ENCODE measurements at places on chromosomes 3 and 15. TPM values are rescaled to one million over a fixed set of nuclear protein-coding genes. Genes with fewer than 3 reads are reported as not detected.

GRCh38 chr15:66505818-66506217 lies 692 bp downstream of the ZWILCH start:
- no peak for DNase-seq

DNA sequence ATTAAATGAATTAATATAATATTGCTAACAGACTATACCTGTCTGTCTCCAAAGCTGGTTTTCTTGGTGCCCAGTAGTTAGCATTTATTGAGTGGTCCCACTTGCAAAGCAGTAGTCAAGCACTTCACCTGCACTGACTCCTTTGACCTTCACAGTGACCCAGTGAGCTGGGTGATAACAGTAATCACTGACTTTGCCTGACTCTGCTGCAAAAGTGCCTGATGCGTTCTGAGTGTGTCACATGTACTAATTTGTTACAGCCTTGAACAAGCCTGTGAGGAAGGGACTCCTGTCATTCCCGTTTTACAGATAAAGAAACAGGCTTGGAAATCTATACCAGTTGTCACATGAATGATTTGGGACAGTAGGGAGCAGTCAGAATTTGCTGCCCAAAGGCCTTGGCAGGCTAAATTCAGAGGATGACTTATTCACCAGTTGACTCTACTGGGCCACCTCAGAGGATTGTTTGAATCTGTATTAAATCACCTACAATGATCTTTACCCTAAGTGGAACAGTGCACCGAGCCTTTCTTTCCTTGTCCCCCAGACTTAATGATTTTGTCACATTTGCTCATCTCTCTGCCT lies 116.6 kb upstream of the PLXNA1 start:
- no peak for DNase-seq

DNA sequence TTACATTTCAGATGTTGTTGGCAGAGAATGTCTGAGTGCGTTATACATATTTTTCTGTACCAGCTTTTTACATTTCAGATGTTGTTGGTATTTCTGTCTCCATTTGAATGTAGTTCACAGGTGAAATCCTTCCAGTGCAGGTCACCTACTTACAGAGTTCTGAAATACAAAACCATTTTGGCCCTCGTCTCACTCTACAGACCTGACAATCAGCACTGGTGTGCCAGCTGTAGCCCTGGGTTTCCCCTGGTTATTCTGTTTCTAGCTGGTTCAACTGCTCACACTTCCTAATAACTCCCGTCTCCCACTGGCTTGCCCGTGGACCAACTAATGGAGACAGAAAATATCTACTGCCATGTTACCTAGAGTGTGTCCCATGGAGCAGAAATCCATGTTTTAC lies 87.5 kb upstream of the CDIN1 start:
- DNase-seq = no peak

GRCh38 chr3:4245671-4246070 lies 57.5 kb upstream of the SETMAR start:
- DNase-seq = no peak

- no peak for DNase-seq
Observed at GRCh38 chr3:107797586-107797985, 274.8 kb downstream of the BBX start.

GRCh38 chr15:37652646-37653417 lies 281.6 kb upstream of the TMCO5A start:
- DNase-seq = no peak

DNA sequence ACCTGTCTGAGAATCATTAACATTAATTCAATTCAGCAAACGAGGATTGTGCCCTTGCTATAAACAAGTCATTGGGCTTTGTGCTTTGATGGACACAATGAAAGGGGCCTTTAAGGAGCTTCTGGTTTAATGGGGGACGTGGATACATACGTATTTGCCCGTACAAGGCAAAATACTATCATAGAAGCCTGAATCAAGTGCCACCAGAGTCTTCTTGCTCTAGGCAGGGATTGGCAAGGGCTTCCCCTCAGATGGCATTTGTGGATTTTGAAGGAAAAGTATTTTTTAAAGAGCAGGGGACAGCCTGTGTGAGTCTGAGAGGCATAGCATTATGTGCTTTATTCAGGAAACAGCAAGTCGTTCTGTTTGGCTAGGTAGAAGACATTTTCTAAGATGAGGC lies 83.7 kb upstream of the NEDD4 start:
- no peak for DNase-seq

CPLX3 gene
- polyA plus RNA-seq = not detected

BSN gene
- 0.77 TPM for polyA plus RNA-seq

CRTAP gene
- polyA plus RNA-seq = 235 TPM

GRCh38 chr3:14568269-14568668 lies 28.1 kb upstream of the GRIP2 start:
- DNase-seq = no peak

ZBED2 gene
- not detected for polyA plus RNA-seq

DNA sequence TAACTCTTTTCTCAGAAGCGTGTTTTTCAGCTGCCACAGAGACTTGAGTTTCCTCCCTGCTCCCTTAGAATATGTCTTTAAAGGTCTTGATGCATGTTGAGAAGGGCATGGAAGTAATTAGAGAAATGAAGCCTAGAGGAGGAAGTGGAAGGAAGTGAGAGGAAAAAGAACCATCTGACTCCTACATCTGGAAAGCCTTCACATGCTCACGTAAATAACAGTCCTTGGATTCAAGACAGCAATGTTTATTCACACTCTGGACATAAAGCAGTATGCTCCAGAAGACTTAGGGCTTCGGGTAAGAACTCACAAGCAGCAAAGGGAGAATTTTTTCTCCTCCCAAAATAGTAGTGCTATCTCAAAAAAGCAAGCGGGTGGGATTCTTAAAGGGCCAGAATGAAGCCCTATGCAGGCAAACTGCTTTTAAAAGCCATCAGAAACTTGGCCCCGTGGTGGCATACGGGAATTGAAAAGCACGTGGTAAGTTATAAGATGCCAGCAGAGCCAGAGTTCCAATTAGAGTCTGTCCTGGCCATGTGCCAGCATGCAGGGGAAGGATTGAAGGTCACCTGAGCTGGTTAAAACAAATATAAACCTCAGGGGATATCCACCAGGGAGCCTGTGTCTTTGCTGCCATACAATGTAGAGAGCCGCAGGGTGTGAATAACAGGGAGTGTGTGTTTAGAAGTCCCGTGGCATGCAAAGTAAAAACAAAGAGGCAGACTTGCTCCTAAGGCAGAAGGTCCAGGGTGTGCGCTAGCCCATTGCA lies 380.8 kb upstream of the NDN start:
- DNase-seq = peak; percentile 11

DNA sequence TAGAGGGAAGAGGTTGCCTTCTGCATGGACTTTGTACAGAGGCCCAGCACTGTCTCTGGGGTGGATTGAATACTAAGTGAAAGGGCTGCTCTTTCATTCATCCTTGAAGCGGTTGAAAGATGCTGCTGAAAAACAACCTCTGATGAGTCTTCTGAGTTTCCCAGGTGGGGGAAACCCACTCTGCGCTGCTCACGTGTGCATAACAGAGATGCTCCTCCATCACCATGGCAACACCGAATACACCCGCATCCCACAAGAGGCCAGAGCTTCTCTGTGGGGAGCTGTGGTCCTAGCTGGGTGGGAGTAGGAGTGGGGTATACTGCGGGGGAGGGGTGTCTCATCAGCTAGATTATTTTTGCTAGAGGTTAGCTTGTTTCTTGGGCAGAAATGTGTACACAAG lies 6.1 kb upstream of the SYN2 start:
- no peak for DNase-seq

GRK7 gene
- polyA plus RNA-seq = not detected

HAUS2 gene
- polyA plus RNA-seq = 19.2 TPM

NPRL2 gene
- 17.3 TPM for polyA plus RNA-seq

GXYLT2 gene
- polyA plus RNA-seq = 31.1 TPM

DNA sequence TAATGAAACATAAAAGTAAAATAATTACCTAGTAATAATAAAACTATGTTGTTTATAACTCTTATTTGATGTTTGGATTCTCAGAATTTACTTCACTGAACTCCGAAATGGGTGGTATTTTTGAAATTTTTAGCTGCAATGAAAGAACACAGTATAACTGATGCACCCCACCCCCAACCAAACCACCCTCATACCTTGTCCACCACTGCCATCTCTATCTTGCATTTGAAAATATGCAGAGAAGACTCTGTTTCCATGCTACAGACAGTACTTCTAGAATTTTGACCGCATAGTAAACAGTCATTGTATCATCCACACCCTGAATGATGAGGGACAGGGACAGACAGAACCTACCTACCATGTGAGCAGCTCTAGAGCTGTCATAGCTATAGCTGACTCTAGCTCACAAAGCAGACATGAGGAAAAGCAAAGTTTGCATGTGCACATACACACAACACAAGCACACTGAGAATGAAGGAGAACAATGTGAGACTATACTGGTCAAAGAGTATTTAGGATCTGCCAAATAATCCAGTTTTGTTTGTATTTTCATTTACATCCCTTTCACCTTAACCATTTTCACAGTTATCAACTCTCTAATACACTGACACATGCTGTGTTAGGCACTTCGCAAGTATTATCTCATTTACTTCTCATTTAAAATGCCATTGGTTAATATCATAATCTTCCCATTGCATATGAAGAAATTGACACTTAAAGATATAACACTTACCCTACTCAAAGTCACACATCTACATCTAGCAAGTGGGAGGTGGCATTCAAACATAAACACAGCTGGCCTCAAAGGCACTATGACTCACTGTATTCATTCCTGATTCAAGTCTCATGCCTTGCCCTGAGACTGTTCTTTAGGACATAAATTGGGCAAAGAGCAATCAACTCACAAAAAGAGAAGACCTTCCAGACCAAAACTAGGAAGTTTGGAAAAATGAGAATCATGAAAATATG lies 1014.7 kb upstream of the CFAP20DC start:
- no peak for DNase-seq

DNA sequence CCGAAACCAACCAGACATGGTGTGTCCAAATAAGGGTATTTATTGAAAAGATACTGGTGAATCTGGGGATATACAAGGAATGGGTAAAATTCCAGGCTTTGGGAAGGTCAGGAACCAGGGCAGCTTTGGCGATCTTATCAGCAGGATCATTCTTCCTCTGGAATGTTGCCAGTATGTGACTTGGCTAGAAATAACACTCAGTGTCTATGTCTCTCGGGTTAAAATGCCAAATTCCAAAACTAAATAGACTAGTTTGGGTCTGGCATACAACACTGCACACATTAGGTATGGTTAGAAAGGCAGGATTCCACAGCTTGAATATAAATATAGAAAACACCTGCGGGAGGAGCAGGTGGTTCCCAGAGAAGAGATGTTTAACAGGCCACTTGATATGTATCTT lies 220.2 kb upstream of the CD96 start:
- DNase-seq = no peak

GRCh38 chr3:180762866-180763265 lies 83.6 kb upstream of the CCDC39 start:
- DNase-seq = no peak

GRCh38 chr3:147008458-147008857 lies 397.9 kb downstream of the ZIC4 start:
- DNase-seq = no peak

GRCh38 chr3:100073714-100074307 lies 40.5 kb downstream of the FILIP1L start:
- DNase-seq = peak; percentile 80

GRCh38 chr3:139292711-139293664 lies 50.8 kb upstream of the MRPS22 start:
- DNase-seq = no peak

DNA sequence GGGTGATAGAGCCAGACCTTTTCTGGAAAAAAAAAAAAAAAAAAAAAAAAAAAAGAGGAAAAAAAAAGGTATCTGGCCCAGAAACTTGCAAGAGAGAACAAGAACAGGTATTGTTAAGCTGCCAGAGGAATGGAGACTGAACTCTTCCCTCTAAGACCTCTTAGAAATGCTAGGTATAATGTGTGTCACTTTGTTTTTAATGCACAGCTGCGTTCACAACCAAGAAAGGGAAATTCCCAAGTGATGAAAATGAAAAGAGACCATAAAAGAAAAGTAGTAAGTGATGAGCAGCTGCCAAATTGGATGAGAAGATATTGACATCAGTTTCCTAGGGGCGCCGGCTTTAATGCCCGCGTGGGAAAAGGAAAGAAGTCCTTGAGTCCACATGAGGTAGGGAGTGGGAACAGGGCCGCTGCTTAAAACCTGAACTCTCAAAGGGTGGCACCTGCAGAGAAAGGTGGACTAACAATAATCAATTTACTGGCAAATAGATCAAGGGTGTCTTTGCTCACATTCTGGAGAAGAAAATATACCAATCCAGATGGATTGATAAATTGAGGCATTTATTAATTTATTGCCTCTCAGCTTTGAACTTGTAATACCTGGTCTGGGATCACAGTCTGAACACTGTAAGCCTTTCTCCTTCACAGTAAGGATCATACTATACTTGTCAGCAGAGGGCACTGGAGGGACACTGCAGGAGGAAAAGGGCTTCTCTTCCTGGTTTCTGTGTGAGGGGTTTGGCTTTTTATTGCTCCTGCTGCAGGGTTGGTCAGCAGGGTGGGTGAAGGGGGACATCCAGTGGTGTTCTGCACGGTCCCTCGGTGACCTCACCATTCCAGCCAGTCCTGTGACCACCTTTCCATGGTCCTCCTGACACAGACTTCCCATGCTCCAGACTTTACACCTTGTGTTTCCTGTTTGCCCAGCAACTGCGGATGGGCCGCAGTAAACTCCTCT lies 131.6 kb downstream of the AQP9 start:
- peak; percentile 65 for DNase-seq

KIF23 gene
- polyA plus RNA-seq = 29.4 TPM

EFCAB12 gene
- polyA plus RNA-seq = 0.14 TPM

ZNF639 gene
- polyA plus RNA-seq = 33.1 TPM

DNA sequence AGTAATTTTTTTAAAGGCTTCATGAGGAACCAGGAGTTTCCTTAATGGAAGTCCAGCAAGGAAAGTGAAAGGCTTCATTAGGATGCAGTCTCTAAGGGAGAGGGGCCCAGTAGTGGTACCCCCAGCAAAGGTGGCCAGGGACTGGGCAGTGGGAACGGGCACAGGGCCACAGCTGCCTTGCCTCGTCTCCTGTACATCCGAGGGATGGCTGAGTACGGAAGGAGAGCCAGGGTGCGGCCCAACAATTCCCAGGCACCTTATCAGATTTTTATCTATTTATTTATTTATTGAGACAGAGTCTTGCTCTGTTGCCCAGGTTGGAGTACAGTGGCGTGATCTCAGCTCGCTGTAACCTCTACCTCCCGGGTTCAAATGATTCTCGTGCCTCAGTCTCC lies 14.5 kb downstream of the SEMA3G start:
- DNase-seq = no peak

LSMEM2 gene
- polyA plus RNA-seq = 19.8 TPM

DNA sequence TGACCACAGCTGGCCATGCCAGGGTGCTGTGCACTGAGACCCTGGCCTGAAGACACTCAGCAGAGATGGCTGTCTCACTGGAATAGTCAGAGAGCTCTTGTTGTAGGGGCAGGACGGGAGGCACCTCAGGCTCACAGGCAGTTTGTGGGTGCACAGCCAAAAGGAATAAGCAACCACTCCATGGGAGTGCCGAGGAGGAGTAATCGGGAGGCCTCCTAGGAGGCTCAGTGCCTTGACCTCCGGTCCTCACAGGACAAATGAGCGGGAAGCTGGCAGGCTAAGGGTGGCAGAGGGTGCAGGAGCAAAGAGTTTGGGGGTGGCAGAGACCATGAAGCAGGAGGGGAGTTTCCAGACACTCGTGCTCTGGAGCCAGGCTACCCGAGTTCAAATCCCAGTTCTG lies 81.7 kb downstream of the SMAD6 start:
- DNase-seq = no peak

C3orf49 gene
- polyA plus RNA-seq = 0.30 TPM

- DNase-seq = peak; percentile 53
Observed at GRCh38 chr3:8301977-8302735, 199.5 kb upstream of the LMCD1 start.

CIP2A gene
- 9.8 TPM for polyA plus RNA-seq

- DNase-seq = no peak
Observed at GRCh38 chr3:119239206-119239820, 1.4 kb downstream of the B4GALT4 start.

MCF2L2 gene
- polyA plus RNA-seq = 0.49 TPM

DUOX1 gene
- 0.87 TPM for polyA plus RNA-seq

All from muscle of back (tissue), 13 donors.